ENCODE measurements at places on chromosomes 11 and 22. TPM values are rescaled to one million over a fixed set of nuclear protein-coding genes. Genes with fewer than 3 reads are reported as not detected.

DNA sequence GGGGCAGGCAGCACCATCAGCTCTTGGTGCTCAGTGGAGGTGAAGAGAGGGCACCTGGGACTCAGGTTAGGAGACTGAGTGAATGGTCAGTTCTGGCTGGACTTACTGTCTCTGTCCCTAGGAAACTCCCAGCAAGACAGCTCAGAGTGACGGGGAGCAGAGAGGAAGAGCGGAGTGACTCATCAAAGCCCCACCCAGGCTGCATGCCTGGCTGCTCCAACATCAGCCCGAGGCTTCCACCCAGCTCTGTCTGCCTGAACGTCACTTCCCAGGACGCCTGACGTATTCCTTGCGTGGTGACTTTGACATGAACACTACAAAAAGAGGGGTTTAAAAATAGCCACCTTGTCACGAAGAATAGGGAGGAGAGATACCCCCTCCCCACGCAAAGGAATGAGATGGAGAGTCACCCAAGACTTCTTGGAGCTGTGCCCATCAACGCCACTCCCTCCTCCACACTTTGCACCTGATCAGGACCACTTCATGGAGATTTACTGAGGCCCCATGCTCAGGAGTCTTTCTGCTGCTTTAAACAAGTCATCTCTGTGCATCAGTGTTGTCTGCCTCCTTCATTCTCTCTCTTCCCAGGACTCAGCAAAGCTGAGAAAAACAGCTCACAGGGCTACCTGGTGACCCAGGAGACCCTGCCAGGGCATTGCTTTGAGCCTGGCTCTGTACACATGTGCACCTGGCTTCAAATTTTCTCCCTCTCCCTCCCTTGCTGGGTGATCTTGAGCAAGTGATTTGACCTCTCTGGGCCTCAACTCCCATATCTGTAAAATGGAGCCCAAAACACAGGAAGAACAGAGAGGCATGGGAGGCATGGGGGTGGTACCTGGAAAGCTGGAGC is 83.1 kb downstream of the MN1 start:
- peak; percentile 87 for DNase-seq

- DNase-seq = no peak
Measured at GRCh38 chr11:104060820-104061219, 24.4 kb downstream of the DDI1 start.

DNA sequence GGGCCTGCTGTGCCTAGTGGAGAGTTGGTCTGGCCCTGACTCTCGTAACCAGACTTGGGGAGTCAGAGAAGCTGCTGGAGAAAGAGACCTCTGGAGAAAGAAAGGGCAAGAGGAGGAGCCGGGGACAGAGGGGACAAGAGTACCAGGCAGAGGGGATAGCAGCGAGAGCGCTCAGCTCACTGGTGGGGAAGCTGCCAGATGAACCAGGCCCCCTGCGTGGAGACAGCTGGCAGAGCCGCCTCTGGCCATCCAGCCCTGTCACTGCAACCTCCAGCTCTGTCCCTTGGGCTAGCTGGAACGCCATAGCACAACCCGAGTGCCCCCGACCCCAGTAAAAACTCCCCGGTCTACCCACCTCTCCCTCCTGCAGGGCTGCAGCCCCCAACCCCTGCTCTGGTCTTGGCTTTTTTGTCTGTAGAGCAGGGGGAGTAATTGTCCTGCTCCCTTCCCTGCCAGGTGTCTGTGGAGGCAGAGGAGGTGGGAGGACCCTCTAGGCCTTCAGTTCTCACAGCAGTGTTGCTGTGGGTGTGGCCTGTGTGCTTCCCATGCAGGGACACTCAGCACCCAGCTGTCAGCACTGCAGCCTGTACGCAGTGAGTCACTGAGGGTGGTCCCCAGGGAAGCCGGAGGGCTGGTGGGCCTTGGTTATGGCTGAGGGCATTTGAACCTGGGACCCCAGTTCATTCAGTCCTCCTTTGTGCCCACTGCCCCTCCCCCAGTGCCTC is 4.8 kb upstream of the SUN2 start:
- no peak for DNase-seq

GRCh38 chr11:95230810-95231126 is 234 bp downstream of the SESN3 start:
- no peak for DNase-seq

DNA sequence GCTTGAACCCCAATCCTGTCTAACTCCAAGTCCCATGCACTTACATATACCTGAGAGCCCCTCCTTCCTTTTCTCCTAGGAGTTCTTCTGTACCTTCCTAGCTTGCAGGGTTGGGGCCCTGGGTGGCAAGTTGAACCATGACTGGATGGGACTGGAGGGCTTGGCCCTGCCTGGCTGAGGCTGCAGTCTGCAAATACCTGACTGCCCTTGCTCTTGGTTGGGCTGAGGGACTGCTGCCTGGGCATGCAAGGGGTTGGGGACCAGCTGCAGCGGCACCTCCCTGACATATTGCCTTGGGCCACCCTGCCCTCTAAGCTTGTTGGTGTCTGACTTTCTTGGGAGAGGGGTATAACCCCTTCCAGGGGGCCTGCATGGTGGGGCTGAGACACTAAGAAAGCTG is 9.8 kb upstream of the SLC39A13 start:
- no peak for DNase-seq

GRCh38 chr11:8362491-8362890 is 98.8 kb upstream of the LMO1 start:
- no peak for DNase-seq

DNA sequence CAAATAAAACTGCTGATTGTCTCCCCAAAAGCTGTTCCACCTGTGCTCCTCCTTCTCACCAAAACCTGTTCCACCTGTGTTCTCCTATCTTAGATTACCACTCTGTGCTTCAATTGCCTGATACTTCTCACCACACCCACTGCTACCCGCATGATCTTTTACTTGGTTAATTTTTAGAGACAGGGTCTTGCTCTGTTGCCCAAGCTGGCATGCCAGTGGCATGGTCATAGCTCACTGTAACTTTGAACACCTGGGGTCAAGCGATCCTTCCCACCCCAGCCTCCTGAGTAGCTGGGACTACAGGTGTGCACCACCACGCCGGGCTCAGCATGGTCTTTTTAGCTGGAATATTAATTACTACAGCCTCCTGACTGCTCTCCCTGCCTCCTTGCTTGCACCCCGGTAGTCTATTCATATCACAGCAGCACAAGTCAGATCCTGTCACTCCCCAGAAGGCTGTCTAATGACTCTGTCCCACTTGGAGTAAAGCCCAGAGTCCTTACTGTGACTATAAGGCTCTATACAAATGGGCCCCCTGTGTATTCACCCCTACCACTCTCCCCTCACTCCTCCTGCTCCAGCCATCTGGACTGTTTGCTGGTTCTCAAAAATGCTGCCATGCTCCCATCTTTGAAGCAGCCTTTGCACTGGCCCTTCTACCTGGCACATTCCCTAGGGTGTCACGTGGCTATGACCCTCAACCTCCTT is 3.5 kb downstream of the C11orf91 start:
- no peak for DNase-seq

Gene OR51I1
- total RNA-seq = not detected

Gene KLHDC7B
- total RNA-seq = 0.08 TPM

Gene VSIG10L2
- not detected for total RNA-seq

Gene OR5P2
- not detected for total RNA-seq

Gene TBRG1
- 21.3 TPM for total RNA-seq

Data from cardiac septum (tissue), 1 donor.